Gastrocnemius medialis (tissue), 4 donors: ENCODE measurements at places on chromosomes 4 and X. TPM values are rescaled to one million over a fixed set of nuclear protein-coding genes. Genes with fewer than 3 reads are reported as not detected.
A peak's percentile ranks its signal among the peaks of the same experiment; 100 is the strongest.

DNA sequence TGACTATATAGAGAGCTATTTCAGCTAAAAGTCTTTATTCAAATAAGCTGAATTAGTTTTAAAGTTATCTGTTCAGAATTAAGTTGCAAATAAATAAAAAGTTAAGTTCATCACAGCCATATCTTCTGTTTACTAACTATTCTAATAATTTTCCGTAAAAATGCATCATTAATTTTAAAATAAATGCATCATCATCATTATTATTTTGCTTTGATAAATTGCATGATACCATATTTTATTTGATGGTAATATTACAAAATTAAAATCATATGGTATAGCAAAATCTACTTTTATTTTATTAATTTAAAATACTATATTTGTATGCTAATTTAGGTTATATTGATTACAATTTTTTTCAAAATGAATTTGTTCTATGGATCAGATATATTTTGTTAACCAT lies 357.3 kb upstream of the NDST4 start:
- H3K36me3 ChIP-seq: no peaks in the 10 kb centered on the region
- DNase-seq: no peak
- H3K4me1 ChIP-seq: no peaks in the 10 kb centered on the region

DNA sequence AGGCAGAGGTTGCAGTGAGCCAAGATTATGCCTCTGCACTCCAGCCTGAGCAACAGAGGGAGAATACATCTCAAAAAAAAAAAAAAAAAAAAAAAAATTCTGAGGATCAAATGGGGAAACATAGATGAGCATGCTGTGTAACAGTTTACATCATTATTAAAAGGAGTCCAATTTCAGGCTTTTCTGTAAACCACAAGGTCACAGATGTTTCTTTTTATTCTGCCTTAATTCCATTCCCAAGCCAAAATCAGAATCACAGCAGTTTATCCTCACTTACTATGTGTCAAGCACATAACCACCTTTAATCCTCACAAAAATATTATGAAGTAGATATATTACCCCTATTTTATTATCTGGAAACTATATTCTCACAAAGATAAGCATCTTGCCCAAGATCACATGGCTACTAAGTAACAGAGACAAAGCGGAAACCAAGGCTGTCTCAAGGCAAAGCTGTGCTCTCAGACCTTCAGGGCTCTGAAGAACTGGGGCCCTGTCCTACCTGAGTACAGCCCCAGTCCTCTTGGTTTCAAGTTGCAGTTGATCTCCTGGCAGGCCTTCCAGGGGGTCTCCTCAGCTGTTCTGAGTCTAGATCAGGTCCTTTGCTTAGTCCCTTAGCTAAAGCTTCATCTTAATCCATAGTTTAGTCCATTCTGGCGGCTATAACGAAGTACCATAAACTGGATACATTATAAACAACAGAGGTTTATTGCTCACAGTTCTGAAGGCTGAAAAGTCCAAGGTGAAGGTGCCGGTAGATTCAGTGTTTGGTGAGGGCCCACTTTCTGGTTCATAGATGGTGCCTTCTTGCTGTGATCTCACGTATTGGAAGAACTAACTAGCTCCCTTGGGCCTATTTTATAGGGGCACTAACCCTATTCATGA lies 141.3 kb downstream of the PALLD start:
- H3K27me3 ChIP-seq: no peaks in the 10 kb centered on the region
- H3K27ac ChIP-seq: peak overlapping the region; percentile 77
- no peak overlapping the region for H3K4me3 ChIP-seq
- no peaks in the 10 kb centered on the region for H3K36me3 ChIP-seq
- peaks cover 42% of the 10 kb centered on the region for H3K4me1 ChIP-seq

DNA sequence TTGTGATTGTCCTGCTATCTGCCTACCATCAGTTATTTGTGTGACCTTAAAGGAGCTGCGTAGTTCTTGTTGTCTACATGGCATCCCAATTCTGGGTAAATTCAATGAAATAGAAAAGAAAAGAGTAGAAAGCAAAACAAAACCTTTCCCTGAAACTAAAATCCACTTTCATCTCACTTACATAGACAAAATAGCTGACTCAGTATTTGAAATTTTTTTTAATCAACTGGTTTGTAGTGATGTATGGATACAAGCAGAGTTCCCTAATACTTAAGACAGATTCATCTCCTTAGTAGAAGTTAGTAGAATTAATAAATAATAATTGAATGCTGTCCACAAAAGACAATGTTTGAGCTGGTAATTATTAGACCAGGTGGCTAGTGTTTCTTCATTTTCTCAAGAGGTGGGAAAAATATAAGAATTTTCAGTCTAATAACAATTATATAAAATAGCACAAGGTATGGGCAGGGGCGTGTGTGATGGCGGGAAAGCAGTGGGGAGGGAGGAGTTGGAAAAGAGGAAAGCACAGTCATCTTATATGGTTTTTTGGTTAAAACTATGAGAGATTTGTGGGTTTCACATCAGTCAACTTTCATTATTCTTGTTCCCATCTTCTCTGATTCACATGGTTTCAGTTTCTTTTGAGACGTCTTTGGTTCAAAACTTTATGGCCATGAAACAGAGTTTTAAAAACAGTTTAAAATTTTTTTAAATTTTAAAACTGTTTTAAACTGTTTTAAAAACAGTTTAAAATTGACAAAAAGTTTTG lies 275.2 kb downstream of the SPRY1 start:
- H3K36me3 ChIP-seq: no peaks in the 10 kb centered on the region
- no peak overlapping the region for H3K27ac ChIP-seq
- H3K4me1 ChIP-seq: peaks cover 22% of the 10 kb centered on the region
- DNase-seq: no peak

The EFHC2 gene
- not detected for total RNA-seq

GRCh38 chrX:45765767-45766166 lies 565.1 kb upstream of the DIPK2B start:
- no peak for DNase-seq
- no peak overlapping the region for H3K27ac ChIP-seq
- H3K4me1 ChIP-seq: no peaks in the 10 kb centered on the region

The MAGEA8 gene
- total RNA-seq: not detected

DNA sequence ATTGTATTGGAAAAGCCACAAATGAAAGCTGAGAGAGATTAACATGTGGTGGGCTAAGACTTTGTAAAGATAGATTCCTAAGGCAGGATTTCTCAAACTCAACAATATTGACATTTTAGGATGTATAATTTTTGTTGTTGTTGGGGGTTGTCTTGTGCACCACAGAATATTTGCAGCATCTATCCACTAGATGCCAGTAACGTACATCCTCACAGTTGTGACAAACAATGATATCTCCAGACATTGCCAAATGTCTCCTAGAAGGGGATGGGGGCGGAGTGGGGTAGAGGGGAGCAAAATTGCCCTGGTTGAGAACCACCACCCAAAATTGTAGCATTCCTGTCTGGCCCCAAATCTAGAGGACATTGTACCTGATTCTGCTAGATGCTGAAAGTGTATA lies 14.7 kb upstream of the CBR4 start:
- no peak for DNase-seq
- H3K27ac ChIP-seq: no peak overlapping the region
- no peak overlapping the region for H3K4me3 ChIP-seq
- H3K36me3 ChIP-seq: no peaks in the 10 kb centered on the region
- no peaks in the 10 kb centered on the region for H3K27me3 ChIP-seq
- H3K4me1 ChIP-seq: no peaks in the 10 kb centered on the region

DNA sequence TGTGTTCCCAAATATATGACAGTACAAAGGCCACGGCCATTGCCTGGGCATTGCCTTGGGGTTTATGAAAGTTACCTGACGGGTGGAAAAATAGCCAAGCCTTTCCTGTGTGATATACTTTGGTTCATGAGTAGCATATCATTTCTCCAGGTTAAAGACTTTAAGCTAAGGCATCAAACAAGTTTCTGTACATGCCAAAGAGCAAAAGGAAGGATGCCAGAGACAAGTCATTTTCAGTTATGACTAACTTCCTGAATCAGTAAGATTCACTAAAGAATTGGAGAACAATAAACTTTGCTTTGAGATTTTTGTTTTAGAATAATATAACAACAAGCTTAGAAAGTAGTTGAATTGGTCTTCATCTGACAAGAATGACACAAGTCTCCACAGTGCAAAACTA lies 9.7 kb upstream of the GUF1 start:
- H3K4me1 ChIP-seq: peaks cover 9% of the 10 kb centered on the region
- no peak overlapping the region for H3K4me3 ChIP-seq
- H3K36me3 ChIP-seq: no peaks in the 10 kb centered on the region
- no peak for DNase-seq
- H3K27me3 ChIP-seq: no peaks in the 10 kb centered on the region

GRCh38 chr4:142817442-142817841 lies 28.7 kb downstream of the INPP4B start:
- no peaks in the 10 kb centered on the region for H3K27me3 ChIP-seq
- H3K4me3 ChIP-seq: no peak overlapping the region
- no peaks in the 10 kb centered on the region for H3K36me3 ChIP-seq
- DNase-seq: peak; percentile 22

- no peak overlapping the region for H3K4me3 ChIP-seq
- H3K36me3 ChIP-seq: no peaks in the 10 kb centered on the region
- H3K27me3 ChIP-seq: no peaks in the 10 kb centered on the region
- H3K27ac ChIP-seq: no peak overlapping the region
- H3K4me1 ChIP-seq: no peaks in the 10 kb centered on the region
Measured at GRCh38 chr4:95377366-95377900, 171.3 kb downstream of the UNC5C start.
